Posterior vena cava (tissue), 2 donors: ENCODE measurements at places on chromosomes 2 and 18. TPM values are rescaled to one million over a fixed set of nuclear protein-coding genes. Genes with fewer than 3 reads are reported as not detected.

GRCh38 chr18:56326336-56327072 lies 311.9 kb downstream of the TXNL1 start:
- no peak for DNase-seq

The GAREM2 gene
- total RNA-seq: 6.3 TPM

The RGPD4 gene
- total RNA-seq: not detected

DNA sequence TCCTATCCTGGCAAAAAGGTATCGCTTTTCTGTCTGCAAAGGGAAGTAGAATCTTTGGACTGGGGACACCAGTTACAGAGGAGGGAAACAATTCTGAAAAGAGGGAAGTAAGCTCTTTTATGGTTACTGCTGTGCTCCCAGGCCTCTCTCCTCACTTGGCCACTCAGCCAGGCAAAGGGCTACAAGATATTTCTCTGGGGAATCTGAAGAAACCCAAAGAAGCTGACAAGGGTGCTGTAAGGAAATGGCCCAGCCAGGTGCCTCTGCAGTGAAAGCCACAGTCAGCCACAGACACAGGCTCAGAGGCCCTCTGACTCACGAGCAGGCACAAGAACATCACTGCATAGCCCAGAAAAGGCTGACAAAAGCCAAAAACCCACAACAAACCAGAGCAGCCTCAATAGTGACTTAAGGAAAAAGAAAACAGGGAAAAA lies 5.8 kb downstream of the HDLBP start:
- DNase-seq: no peak

DNA sequence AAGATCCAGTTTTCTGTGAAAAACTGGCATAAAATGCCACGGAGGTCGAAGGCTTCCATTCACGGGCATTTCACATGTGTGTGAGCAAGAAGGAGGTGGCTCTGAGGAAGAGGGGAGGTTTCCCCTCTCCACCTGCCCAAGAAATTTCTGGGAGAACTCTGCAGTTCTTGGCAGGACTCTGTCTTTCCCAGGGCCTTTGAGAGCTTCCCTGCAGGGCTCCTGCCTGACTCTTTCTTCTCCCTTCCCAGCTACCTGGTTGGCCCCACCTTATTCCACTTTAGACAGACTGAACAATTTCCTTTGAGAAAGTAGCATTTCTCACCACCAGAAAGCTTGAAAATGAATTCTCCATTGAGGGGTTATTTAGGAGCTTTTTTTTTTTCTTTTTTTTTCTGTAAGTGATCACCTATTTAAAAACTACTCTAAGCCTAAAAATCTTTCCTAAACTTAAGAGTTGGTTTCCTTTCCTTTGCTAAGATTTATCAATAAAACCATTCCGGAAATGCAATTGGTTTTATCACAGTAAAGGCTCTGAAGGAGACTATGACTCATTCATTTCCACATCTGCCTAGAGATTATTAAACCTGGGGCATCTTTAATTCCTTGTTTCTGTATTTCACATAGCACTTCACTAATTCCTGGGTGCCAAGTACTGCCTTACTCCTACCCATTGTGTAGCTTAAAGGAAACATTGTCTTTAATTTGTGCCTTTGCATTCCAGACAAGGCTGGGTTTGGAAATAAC lies 59.3 kb downstream of the UNC80 start:
- DNase-seq: no peak

DNA sequence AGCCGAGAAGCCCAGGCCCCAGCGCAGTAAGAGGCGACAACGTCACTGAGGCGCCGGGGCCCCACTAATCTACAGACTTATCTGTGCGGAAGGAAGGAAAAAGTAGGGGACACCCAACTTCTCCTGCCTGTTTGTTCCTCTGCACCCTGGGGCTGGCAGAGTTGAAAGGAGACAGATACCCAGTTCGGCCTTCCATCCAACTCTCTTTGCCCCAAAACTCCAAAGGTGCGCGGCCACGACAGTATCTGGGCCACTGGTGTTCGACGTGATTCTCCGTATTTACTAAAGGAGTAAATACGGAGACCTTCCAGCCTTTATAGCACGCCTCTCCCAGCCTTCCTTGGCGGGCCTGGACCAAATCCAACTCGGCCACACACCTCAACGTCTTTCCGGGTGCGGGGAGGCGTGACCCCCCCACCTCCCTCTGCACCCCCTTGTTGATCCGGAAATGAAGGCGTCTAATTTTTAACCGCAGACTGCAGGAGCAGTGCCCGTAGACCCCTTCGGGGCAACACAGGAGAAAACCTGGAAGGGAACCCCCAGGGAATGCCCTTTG lies 1.6 kb downstream of the SMAD7 start:
- DNase-seq: peak; percentile 83

- DNase-seq: no peak
These were observed 824.0 kb upstream of the ID2 start for GRCh38 chr2:7857904-7858303.

The CAVIN2 gene
- 48.8 TPM for total RNA-seq

DNA sequence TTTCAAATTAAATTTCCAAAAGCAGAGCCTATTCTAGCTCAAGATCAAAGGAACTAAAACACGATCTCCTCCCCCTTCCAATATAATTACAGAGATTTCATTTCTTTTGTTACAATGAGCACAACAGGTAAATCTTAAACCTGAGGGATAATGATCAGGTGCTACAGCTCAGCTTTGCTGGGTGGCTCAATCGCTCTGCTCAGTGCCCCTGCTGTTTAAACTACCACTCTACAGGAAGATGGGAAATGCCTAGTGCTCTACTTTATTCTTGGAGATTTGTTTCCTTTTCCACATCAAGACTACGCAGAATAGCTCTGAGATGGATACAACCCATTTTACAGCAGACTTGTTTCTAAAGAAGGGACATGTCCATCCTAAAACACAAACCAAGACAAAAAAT lies 162.3 kb downstream of the TCF4 start:
- no peak for DNase-seq

The KIAA2012 gene
- not detected for total RNA-seq

DNA sequence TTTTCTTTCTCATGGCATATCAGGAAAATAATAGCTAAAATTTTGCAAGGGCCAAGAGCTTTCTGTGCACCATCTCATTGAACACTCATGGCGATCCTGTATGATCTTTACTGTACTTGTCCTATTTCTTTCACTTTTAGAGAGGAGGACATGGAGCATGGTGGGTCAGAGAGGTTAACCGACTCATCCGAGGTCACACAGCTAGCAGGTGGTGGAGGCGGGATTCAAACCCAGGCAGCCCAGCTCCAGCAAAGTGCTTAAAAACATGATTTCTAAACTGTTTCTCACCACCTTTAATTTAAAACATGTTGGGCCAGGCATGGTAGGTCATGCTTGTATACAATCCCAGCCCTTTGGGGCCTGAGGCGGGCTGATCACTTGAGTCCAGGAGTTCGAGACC lies 6.4 kb downstream of the NGEF start:
- peak; percentile 35 for DNase-seq

The ABCB11 gene
- 0.09 TPM for total RNA-seq
